PC-9 (cell line): ENCODE measurements at places on chromosomes 2 and 18.

DNA sequence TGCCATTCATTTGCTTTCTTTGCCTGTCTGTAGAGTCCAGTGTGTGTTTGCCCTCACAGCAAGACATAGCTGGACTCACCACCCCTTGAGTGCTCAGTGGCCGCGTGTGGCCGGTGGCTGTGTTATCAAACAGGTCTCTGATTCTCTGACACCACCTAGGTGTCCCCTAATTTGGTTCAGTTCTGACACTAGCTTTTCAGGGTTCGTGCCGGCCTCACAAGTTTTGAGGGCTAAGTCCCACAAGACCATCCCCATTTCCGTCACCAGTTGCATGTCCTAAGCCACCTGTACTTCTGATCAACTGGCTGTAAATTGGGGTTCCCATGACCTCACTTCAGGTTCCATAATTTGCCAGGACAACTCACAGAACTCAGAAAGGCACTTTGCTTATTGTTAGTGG is 23.5 kb downstream of the NCK2 start:
- DNase-seq: no peak

DNA sequence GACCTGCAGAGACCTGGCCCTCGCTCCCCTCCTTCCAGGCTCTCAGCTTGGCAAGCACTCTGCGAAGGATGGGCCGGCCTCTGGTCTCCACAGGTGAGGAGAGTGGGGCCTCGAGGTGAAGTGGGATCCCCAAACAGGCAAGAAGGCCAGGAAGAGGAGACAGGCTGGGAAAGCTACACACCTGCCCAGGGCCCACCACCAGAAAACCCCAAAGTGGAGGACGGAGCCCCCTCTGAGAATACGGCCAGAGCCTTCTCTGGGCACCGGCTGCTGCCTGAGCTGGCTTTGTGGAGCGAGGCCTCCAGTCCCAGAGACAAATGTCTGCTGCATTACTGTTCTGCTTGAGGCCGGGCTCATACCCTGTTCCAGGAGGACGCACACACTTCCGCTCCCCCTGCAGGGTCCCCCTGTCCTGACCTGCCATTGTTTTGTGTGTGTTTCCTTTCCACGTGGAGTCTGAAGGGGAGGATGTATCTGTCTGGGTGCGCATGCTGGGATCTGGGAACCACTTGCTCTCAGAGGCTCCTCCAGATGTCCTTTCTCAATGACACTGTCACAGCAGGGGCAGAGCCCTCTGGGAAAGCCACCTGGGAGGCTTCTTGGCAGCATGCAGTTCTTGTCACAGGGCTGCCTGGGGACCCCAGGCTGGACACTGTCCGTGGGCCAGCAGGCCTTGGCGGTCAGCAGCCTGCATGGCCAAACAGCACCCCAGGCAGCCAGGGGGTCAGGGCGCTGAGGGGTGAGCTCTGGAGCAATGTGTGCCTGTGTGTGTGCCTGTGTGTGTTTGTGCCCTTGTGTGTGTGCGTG is 20.8 kb downstream of the KCNF1 start:
- DNase-seq: no peak

GRCh38 chr2:72985891-72986683 is 68.8 kb downstream of the EMX1 start:
- DNase-seq: no peak

- DNase-seq: no peak
Measured at GRCh38 chr2:165773684-165774083, 20.4 kb downstream of the GALNT3 start.

- no peak for DNase-seq
Measured at GRCh38 chr18:51385270-51385669, 187.8 kb upstream of the MEX3C start.

GRCh38 chr2:154961676-154962075 is 263.2 kb downstream of the KCNJ3 start:
- no peak for DNase-seq

DNA sequence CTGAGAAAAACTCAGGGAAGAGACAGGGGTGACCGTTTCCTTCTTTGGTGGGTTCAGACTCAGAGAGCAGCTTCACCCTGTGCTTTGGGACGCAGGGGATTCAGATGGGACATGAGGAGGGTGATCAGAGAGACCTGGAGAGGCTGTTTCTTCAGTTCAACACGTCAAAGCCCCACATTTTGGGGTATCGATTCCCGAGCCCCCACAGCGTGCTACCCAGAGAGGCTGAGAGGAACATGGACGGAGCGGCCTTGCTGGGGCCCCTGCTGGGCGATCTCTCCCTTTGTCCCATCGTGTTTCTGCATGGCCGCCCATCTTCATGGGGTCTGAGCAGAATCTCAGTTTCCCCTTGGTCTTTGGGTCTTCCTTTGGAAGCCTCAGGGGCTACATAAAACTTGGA is 38.2 kb upstream of the PXDN start:
- no peak for DNase-seq

DNA sequence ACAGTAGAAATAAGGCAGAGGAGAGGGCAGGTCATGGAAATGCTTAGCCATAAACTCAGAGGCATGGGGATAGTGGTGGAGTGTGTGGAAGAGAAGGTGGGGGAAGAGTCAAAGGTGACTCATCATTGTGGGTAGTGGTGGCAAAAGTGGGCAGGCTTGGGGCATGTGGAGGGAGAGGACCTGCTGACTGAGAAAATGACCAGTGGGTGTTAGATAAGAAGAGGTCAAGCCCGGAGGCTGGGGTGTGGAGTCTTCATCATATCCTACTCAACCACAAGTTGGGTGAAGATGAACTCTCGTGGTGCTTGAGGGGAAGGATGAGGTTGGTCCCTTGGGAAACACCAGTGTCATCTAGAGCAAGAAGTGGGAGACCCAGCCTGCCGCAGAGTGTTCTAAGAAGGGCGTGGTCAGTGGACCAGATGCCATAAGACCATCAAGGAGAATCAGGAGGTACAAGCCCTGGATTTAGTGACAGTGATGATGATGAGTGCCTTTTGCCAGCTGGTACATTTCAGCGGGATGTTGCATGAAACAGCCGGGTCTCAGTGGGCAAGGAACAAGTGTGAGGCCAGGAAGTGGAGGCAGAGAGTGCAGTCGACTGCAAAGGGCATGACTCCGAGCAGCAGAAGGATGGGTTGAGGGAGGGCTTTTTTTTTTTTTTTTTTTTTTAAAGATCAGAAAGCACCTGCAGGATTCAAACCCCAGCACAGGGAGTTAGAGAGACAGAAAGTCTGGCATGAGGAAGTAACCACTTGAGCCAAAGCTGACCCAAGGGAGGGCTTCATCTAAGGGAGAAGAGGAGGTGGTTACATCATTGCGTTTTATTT is 122.6 kb upstream of the SPRED2 start:
- DNase-seq: peak; percentile 69
